ENCODE measurements at places on chromosomes 5 and 9.

DNA sequence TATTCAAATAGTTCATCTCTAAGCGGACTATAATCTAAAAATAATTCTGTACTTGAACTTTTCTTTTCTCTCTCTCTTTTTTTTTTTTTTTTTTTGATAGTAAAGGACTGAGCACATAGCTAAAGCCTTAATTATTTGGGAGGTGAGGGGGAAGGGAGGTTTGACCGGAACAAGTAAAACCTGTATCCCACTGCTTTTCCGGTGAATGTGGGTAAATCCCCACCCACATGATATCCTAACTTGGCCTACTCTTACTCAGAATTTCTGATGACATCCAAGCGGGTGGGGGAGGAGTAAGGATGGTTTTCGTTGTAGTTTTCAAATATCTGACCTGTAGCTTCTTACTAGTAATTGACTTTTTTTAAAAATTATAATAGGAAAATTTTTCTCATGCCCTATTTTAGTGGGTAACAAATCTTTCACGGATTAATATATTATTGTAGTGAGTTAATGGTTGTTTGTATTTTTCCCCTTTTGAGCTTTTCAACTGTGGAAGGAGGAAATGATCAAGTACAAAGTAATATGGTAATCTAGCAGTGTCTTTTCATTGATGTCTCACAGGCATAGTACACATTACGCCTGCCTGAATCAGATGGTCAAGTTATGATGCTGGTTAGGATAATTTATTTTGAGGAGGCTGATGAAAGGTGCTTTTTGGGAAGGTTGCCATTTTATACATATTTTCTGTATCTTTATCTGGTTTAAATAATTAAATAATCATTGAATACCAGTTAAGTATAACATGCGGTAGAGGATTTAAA lies 2.2 kb upstream of the ELL2 start:
- no peak for DNase-seq

- DNase-seq: no peak
These were observed 518 bp downstream of the SPRY4 start for GRCh38 chr5:142324136-142324870.

DNA sequence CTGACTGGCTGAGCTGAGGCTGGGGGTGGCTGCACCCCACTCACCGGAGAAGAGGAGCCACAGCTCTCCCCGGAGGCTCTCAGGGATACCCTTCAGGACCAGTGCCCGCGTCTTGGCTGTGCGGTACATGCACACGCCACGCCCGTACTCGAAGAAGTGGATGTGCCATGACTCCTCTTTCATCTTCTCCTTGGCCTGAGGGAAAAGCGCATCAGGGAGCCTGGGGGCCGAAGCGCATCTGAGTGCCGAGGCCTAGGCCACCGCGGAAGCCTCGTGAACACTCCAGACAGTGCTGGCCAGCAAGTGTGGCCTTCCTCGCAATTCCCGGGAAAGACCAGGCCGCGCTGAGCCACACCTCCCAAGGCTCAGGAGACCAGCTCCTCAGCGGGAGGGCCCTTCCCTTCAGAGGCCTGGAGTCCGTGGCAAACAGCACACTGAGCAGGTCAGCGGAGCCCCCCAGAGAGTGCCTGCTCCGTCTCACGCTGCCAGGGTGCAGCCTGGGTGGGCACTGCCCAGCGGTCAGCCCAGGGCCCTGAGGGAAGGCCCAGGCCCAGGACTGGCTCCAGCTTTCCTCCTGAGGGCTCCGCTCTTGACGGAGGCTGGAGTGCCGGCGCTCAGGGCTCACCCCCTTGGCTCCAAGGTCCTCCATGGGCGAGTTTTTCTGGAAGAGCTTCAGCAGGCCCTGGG lies 20.5 kb upstream of the MRNIP start:
- no peak for DNase-seq

DNA sequence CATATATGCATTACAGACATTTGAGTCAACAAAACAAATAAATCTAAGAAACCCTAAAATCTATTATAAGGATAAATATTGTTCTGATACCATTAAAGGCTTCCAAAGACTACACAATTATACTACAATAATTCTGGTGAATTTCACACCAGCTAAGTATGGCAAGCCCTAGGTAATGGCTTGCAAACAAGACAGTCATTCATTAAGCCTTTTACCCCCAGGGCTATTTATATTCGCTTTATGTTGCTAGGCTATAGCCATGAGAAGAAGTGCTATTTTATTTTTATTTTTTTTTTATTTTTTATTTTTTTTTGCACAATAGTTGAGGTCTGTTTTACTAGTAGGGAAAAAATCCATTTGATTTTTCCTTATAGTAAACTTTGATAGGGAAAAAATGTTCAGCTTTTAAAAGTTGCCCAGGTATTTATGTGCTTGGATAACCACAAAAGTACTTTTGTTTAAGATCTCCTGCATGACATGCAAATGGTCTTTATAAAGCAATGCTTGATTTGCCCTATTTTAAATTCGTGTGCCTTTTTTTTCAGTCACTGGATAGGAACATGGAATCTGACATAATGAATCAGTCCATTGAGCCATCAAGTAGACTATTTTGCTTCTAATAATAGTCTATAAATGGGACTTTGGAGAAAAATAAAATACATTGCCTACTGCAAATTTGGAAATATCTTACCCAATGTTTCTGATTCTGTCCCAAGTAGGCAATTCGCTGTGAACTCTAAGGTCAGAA lies 946.3 kb upstream of the COX7C start:
- no peak for DNase-seq

GRCh38 chr5:129658801-129659200 lies 89.1 kb upstream of the MINAR2 start:
- DNase-seq: no peak

DNA sequence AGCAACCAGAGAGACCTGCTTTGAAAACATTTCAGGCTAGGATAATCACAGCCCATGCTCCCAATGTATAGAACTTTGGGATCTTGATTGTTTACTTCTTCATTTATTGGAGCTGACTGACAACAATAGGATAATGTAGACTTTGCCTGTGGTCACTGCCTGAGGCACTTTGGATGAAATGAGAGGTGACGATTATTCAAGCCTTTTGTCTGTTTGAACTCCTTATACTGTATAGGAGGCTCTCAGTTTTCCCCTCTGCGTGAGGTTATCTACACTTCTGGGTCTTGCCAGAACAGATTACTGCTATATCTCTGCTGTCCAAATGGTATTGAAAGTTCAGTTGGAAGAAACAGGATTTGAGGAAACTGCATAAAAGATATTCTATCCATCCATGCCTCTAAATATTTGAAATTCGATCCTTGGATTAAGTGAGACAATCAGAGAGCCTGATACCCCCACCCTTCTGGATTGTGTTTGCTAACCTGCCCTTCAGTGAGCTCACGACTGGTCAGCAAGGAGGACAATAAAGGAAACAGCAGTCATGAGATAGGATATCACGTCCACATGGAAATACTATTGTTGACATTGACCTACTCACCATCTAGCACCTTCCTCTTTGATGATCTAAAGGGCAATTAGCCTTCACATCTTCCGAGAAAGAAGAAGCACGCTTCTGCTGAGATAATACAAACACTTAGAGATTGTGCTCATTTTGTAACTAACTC lies 98.1 kb downstream of the DOCK8 start:
- DNase-seq: no peak

DNA sequence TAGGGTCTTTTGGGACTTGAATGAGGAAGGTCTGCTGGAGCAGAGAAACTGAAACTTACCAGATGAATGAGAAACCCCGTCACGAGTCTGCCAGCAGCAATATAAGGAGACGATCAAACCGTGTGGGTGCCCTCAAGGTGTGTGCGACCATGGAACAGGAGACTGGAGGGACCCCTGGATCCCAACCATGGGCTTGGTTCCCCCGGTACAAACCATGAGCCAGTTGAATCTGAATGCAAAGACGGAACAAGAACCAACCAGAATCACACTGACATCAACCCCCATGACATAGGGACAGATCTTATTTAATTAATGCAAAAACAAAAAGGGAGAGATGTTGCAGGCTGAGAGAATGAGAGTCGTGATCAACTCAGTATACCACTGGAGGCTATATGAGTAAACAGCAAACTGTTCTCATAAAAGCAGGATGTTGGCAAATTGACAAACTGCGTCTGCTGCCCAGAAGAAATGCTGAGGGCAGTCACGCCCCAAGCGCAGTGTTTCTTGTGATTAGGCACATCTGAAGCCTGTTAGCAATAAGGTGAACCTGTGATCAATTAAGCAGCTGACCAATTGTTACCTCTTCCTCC lies 475.5 kb upstream of the ACO1 start:
- DNase-seq: no peak

DNA sequence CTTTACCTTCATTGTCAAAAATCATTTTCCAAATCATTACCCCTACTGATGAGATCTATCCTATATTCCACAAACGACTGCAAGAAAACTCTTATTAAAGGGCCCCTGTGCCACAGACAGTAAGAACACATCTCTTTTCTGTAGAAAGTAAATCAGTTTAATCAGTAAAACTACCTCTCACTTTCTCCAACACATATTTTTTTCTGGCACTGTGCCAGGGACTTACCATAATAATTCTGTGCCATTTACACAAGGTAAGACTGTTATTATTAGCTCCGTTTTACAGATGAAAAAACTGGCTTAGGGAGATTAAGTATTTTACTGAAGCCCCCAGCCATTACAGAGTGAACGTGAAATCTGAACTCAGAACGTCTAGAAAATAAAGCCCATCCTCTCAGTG lies 587.0 kb upstream of the COX7C start:
- no peak for DNase-seq
